ENCODE measurements at places on chromosomes 16 and 17.
A peak's percentile ranks its signal among the peaks of the same experiment; 100 is the strongest.

DNA sequence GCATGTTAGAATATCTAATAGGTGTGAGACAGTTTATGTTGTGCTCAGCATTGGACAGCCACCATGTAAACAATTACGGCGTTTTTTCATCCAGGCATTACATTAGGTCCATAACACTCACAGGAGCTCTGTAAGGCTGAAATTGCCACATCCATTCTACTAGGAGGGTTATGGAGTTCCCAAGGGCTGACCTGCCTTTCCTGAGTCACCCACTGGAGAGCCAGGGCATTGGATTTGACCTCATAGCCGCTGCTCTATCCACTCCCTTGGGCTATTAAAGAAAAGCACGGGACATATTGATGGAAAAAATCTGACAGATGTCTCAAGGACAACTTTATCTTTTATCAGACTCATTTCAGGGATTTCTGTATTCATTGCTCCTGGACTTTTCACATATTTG, 306.3 kb upstream of the HSBP1 start:
- DNase-seq, result no peak

DNA sequence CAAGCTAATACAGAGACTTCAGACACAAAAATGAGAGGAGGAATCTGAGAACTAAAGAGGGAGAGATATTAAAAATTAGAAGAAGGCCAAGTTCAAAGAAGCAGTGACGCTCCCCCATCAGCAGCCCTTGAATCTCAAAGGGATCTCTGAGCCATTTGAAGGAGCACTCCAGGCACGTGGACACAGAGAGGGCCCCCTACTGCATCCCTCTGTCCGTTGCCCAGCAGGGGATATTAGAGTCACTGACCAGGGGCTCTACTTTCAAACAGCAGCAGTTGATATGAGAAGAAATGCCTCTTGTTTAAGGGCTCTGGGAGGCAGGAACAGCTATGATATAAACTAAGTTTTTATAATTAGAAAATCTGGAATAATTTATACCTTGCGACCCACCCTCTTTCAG, 479.0 kb upstream of the SALL1 start:
- no peak for DNase-seq

DNA sequence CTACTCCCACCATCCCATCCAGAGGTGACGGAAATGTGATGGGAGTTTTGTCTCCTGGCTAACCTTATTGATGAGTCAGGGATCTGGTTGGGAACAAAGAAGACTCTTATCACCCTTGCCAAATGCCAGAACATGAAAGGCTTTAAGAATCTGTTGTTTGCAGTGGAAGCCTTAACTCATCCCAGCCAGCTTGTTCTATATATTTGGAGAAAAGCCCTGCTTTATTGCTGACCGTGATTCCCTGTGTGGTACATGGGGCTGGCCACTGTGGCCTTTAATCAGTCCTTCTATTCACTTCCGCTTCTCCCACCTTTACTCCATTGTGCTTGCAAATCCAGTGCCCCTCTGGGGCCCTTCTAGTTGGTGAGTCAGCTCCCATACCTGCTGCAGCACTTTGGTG, 156.6 kb downstream of the PHKB start:
- no peak for DNase-seq

- DNase-seq, result no peak
These were observed 869.5 kb upstream of the SOX9 start for GRCh38 chr17:71251276-71251675.

- no peak for DNase-seq
These were observed 1401.0 kb downstream of the CDH11 start for GRCh38 chr16:63720848-63721247.

GRCh38 chr17:15124264-15124595, 140.9 kb downstream of the PMP22 start:
- no peak for DNase-seq

GRCh38 chr16:53112015-53112414, 57.2 kb downstream of the CHD9 start:
- no peak for DNase-seq

DNA sequence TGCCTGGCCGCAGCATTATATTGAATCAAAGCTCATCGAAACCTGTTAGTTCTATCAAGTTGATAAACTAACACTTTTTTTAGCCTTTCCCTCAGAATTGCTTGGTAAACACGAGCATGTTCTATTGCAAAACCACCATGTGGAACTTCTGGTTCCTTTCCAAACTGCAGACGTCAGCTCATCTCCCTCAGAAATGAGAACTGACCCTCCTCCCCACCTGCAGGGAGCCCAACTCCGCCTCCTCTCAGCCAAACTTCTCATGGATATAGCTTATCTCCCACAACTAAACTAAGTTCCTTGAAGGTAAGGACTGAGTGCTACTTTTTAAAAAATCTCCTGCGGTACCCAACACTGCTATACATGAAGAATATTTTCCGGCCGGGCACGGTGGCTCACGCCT, 6.7 kb downstream of the SHMT1 start:
- DNase-seq, result no peak

DNA sequence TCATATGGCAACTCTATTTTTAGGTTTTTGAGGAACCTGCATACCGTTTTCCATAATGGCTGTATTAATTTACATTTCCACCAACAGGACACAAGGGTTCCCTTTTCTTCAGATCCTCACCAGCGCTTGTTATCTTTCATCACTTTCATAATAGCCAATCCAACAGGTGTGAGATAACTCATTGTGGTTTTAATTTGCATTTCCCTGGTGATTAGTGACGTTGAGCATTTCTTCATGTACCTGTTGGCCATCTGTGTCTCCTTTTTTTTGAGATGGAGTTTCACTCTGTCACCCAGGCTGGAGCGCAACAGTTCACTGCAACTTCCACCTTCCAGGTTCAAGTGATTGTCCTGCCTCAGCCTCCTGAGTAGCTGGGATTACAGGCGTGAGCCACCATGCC, 36.2 kb upstream of the ABCC3 start:
- no peak for DNase-seq

GRCh38 chr17:50213026-50214022, 11.9 kb upstream of the COL1A1 start:
- peak; percentile 30 for DNase-seq
